AG04450 (cell line): ENCODE measurements at places on chromosomes 7 and 10. TPM values are rescaled to one million over a fixed set of nuclear protein-coding genes. Genes with fewer than 3 reads are reported as not detected.

The THSD7A gene
- polyA plus RNA-seq, result 0.06 TPM in 2 replicates

The TMEM106B gene
- polyA plus RNA-seq, result 38.1 and 58.0 TPM in 2 replicates

The KCP gene
- 0.04 and 0.05 TPM in 2 replicates for polyA plus RNA-seq

The GIMAP6 gene
- not detected in 2 replicates for polyA plus RNA-seq

The INMT gene
- 6.6 and 7.6 TPM in 2 replicates for polyA plus RNA-seq

GRCh38 chr10:124604214-124605000 lies 139.8 kb downstream of the FAM53B start:
- no peak for DNase-seq

- no peak for DNase-seq
Measured at GRCh38 chr7:71694665-71695064, 562.7 kb downstream of the GALNT17 start.
